ENCODE measurements at places on chromosomes 12 and 14.

GRCh38 chr12:28253161-28253641, 62.9 kb downstream of the CCDC91 start:
- peak; percentile 18 for DNase-seq

GRCh38 chr12:80936642-80937390, 918 bp downstream of the LIN7A start:
- no peak for DNase-seq

- peak; percentile 54 for DNase-seq
Observed at GRCh38 chr14:69675877-69676416, 64.6 kb downstream of the SUSD6 start.

DNA sequence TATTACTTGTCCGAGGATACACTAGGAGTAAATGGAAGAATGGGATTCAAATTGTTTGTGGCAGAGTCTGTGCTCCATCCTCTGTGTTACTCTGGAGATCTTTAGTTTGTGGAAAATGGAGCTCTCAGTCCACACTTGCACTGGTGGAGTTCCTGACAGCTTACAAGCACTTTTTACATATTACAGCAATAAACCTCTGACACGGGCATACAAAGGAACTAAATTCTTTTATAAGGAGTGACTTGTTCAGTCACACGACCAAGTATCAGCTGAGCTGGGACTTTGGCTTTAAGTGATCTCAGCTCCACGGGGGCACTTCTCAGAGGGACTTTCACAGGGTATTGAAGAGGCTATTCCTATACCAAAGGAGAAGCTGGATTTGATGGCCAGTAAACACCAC, 417.5 kb downstream of the LRIG3 start:
- DNase-seq = no peak
